ENCODE measurements at places on chromosomes 5 and 9.

DNA sequence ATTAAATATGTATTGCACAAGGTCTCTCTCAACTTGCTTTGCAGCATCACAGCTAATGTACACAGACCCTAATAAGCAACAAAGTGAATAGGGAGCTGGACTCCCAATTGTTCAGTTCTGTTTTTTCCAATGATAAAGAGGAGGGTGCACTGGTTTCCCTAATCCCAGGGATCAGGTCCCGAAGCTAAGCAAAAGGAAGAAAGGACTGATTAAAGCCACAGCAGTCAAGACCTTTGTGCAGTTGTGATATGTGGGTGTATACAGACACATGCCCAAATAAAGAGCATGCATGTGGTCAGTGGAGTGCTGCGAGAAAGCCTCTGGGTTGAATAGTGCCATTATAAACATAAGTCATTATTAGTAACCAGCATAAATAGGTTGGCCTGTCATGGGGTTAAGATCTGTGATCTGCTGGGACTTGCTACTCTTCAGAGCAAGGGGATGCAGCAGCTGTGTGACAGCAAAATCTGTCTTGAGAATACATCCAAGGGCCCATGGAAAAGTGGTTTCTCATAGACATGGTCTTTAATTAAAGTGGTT, 1863.1 kb upstream of the WWC1 start:
- no peak for DNase-seq

GRCh38 chr9:131417264-131418142, 23.6 kb downstream of the PRRC2B start:
- DNase-seq, result no peak

- peak; percentile 83 for DNase-seq
Measured at GRCh38 chr5:159779481-159779880, 136.8 kb upstream of the ADRA1B start.

DNA sequence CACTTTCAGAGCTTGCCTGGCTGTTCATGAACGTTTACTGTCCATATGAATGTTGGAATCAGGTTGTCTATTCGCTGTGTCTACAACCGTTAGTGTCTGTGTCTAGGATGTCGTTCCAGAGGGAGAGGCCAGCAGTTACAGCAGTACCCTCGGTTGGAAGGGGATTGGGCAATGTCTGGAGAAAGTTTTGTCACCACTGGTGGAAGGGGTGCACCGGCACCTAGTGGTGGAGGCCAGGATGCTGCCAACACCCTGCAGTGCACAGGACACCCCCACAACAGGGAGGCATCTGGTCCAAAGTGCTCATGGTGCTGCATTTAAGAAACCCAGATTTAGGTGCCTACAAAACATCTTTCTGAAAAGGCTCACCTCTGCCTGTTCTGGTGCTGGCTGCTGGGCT, 220.7 kb downstream of the FANCC start:
- no peak for DNase-seq

GRCh38 chr5:151737431-151737830, 21.0 kb downstream of the ATOX1 start:
- no peak for DNase-seq

- no peak for DNase-seq
Measured at GRCh38 chr9:81489046-81489445, 200.3 kb downstream of the TLE1 start.

- peak; percentile 80 for DNase-seq
Measured at GRCh38 chr9:97307091-97307490, 368 bp upstream of the CCDC180 start.

DNA sequence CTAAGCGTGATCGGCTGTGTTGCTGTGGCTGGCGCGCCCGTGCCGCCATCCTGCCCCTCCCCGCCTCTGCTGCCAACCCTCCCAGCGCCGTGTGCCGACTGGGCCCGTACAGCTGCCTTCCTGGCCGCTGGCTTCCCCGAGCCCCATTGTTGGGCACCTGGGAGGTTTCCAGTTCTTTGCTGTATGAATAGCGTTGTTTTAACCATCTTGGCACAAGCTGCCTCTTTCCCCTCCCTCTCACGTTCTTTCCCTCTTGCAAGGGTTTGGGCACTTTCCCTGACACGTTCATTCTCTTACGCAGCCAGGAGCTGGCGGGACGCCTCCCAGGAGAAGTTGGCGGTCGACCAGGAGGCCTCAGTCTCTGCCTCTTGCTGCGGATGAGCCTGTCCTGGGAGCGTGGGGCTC, 43.1 kb upstream of the RXRA start:
- peak; percentile 65 for DNase-seq

Measured in fibroblast of mammary gland (primary cell).